EL (cell line): ENCODE measurements at places on chromosomes 3 and 15.

DNA sequence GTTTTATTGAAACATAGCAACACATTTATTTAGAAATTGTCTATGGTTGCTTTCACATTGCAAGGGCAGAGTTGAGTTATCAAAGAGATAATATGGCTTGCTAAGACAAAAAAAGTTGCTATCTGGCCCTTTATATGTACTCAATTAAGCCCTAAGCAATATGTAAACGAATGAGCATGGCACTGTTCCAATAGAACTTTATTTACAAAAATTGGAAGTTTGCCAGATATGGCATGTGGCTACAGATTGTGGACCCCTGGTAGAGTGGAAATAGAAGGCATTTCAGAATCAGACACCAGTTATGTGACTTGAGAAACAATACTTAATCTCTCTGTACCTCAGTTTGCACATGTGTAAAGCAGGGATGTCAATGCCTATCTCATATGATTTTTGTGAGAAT lies 515.6 kb upstream of the SGO1 start:
- DNase-seq: no peak

DNA sequence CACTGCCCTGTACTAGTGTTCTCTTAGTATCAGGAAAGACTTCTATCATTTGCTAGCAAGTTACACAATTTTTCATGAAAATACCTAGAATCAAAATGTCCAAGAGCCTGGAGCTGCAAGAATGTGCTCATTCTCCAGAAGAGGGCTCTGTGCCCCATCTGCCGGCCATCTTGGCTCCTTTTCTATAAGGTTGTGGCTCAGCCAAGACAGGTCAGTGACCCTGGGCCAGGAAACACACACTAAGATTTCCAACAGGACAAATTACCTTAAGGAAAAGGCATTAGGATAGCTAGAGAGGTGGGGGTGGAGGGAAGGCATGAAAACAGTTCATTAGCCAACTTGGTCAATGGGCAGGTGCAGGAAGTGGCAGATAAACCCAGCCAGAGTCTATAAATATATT lies 20.7 kb downstream of the TIMP4 start:
- DNase-seq: peak; percentile 39

DNA sequence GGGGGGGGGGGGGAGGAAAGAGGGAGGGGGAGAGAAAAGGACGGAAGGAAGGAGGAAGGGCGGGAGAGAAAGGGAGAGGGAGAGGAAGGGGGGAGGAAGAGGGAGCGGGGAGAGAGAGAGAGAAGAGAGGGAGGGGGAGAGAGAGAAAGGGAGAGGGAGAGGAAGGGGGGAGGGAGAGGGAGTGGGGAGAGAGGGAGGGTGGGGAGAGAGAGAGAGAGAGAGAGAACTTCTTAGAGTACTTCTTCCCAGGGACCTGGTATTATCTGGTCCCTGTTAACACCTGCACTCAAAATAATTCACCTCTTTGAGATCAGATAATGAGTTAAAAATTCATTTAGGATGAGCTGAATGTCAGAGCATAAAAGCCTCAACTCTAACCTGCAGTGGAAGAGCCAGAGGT lies 1.1 kb downstream of the SEC13 start:
- DNase-seq: no peak

- no peak for DNase-seq
These were observed 107.3 kb upstream of the LIPC start for GRCh38 chr15:58324533-58324932.

- DNase-seq: peak; percentile 82
These were observed 90.2 kb downstream of the TIGIT start for GRCh38 chr3:114383875-114384557.

DNA sequence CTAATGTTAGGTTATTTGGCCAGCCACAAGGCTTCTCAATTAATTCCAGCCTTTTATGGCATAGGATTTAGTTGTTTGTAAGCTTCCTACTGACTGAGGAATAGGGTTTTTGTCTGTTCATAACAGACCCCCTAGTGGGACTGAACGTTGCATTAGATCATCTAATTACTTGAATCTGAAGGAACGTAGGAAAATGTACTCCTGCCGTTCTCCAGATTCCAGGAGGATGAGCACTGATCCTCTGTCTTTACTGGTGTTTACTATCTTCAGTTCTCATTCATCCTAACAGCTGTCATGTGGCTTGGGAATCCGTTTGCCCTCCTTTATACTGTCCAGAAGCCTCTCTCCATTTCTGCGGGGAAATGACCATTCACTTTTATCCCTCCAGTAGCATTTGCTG lies 52.7 kb downstream of the RAD54L2 start:
- DNase-seq: peak; percentile 60

DNA sequence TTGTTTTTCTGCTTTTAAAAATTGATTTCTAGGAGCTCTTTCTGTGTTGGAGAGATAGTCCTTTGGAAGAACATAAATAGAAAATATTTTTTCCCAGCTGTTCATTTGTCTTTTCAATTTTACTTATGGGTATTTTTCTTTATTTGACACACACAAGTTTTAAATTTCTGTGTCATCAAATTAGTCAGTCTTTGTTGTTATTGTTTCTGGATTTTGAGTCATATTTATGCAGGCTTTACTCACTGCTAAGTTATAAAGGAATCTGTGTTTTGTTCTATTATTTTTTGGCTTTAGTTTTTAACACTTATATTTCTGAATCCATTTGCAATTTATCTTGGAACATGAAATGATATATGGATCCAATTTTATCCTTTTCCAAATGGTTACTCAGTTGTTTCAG lies 5.9 kb upstream of the GHSR start:
- DNase-seq: no peak

- DNase-seq: no peak
These were observed 50.2 kb upstream of the CCR4 start for GRCh38 chr3:32901005-32901932.

DNA sequence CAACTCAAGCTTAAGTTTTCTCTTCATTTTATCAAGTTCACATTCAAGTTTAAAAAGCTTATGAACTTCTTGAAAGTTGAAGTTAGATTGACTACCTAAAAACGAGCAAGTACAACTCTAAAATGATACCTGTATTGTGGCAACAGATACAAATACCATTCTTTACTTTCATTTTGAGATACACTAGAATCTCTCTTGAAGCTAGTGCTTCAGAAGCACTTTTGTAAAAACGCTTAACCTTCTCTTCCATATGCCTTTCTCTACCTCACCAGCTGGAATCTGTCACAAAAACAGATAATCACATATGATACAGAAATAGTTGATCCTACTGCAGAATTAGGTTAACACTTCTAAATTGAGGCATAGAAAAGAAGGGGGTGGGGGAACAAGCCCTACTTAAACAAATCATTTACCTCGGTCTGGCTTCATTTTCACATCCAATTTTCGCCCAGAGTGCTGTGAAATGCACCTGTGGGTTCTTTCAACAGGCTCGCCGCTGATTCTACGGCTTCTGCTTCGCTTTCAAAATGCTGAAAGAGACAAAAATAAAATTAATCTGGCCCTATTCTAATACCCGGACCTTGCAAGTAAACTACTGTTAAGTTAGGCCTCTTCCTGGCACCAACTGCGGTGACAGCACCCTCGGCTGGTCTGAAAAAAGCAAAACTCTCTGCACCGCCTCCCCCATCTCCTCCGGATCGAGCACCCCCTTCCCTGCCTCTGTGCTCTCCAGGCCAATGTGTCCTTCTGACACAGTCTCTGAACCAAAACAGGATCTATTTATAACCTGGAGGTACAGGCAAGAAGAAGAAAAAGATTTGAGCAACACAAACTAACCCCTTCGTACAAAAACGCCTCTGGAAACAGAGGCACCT lies 1.4 kb downstream of the ATOSA start:
- peak; percentile 71 for DNase-seq

- DNase-seq: peak; percentile 59
These were observed 48.2 kb upstream of the IGF1R start for GRCh38 chr15:98599909-98600691.

DNA sequence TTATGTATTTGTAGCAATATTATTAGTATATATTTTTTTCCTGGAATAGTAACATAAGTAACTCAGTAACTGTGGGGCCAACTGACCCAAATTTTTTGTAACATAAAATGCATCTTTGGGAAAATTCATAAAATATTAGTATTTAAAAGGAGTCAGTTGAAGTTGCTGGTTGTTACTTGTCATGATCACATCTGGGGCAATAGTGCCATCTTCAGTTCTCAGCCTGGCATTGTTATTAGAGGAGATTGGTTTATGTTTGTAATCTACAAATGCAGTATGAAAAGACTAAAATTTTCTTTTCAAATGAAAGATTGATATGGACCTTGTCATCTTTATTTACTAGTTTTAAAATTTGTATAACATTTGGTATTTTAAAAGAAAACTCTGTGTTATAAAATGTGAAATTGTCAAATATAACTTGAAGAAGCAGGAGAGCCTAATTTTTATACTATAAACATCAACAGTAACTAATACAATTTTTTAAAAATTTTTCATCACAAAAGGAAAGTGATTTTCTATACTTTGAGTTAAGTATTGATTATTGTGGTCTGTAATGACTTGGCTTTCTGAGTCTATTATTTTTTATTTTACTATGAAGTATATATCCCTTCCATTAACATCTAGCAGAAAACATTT lies 38.8 kb upstream of the MLF1 start:
- peak; percentile 55 for DNase-seq

DNA sequence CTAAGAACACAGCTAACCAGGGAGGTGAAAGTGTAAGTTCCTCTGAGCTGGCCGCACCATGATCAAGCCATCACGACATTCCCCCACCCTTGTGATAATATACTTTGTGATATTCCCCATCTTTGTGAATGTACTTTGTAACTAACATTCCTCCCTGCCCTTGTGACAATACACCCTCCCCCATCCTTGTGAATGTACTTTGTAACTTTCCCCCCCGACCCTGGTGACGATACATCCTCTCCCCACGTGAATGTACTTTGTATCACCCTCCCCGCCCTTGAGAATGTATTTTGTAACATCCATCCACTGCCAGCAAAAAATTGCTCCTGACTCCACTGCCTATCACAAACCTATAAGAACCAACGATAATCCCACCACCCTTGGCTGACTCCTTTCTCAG lies 20.2 kb upstream of the OR5H6 start:
- no peak for DNase-seq

GRCh38 chr3:63563572-63563971 lies 88.9 kb upstream of the SNTN start:
- no peak for DNase-seq

DNA sequence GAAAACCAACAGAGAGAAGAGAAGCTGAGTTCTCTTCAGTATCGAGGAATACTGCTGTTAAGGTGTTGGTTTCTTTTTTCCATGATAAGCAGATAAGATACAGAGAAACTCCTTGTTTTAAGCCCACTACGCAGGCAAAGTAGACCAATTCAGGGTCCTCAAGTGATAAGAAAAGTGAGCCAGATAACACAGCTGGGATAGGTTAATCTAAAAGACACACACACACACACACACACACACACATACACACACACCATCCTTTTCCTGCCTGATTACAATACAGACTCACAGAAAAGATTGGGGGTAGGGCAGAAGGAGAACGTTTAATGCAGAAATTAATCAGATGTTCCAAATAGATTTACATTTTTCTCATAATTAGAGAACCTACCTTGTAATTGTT lies 6.5 kb upstream of the PHLDB2 start:
- DNase-seq: no peak

DNA sequence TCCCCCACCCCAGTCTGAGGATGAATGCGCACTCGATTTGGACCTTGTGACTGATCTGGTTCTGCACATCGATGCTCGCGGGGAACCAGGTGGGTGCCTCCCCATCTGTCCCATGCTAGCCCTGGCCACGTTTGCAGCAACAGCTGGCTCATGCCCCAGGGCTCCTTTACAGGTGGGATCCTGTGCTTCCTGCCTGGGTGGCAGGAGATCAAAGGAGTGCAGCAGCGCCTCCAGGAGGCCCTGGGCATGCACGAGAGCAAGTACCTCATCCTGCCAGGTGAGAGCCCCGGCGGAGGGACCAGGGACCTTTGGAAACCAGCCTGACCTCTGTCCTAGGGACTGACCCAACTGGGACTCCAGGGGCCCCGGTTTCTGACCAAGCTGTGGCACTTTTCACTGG lies 44.3 kb downstream of the DHX30 start:
- no peak for DNase-seq

GRCh38 chr15:40002295-40002694 lies 36.7 kb downstream of the SRP14 start:
- peak; percentile 42 for DNase-seq

GRCh38 chr15:66886241-66886675 lies 179.1 kb upstream of the SMAD3 start:
- no peak for DNase-seq
